Stimulated activated CD8-positive, alpha-beta memory T cell treated with anti-CD3 and anti-CD28 coated beads, Interleukin-4, amount 100 ng/mL, for 4 hours (primary cell): ENCODE measurements at places on chromosomes 5 and 9.

- DNase-seq, result no peak
These were observed 40.0 kb upstream of the ERBIN start for GRCh38 chr5:65886387-65886786.

DNA sequence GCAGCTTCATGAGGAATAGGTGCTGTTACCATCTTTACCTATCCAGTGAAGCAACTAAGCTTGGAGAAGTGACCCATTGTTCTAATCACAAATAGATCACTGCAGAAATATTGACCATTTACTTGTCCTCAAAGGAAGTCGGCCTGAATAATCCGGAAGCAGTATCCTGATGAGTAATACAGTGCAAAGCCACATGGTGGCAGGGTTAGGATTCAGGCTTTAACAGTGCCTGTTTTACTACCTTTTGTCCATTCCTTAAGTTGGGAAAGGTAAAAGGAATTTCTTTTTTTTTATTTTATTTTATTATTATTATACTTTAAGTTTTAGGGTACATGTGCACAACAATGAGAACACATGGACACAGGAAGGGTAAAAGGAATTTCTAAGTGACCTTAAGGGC lies 336.3 kb downstream of the KDM4C start:
- no peak for DNase-seq

- no peak for DNase-seq
These were observed 82.6 kb downstream of the GALNT10 start for GRCh38 chr5:154273028-154273617.

DNA sequence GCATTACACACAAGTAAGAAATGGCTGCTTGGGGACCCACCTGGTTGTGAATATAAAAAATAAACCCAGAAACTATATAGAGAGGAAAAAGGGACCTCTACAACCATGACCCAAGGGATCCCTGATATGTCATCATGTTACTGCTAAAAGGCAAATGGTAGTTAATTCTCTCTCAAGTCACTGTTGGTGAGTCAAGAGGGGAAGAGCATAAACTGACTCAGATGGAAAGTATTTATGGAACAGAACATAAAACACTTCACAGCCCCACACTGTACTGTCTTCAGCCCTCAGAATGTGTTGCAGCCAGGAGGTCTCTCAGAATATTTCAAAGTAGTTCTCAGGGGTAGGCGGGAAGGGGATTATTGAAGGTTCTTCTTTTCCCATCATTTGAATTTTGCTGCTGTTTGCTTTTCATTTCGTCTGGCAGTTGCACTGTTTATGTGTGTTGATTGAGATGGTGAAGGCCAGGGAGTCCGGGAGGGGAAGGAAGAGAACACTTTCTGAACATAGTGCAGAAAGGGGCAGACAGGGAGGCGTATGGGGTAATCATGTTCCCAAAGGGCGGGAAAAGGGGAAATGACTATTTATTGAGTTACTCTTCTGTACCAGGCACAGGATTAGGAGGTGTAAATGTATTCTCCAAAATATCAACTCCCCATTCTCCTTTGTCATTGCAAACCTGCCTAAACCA lies 85.5 kb downstream of the TEK start:
- DNase-seq, result no peak

- DNase-seq, result no peak
These were observed 117.9 kb downstream of the ANXA1 start for GRCh38 chr9:73269430-73270101.

GRCh38 chr5:108672639-108673038 lies 75.1 kb upstream of the FER start:
- no peak for DNase-seq
